Fibroblast of skin of right quadriceps (primary cell): ENCODE measurements at places on chromosomes 7 and 10.

GRCh38 chr10:80471001-80471400, 16.9 kb downstream of the TSPAN14 start:
- no peak for DNase-seq

DNA sequence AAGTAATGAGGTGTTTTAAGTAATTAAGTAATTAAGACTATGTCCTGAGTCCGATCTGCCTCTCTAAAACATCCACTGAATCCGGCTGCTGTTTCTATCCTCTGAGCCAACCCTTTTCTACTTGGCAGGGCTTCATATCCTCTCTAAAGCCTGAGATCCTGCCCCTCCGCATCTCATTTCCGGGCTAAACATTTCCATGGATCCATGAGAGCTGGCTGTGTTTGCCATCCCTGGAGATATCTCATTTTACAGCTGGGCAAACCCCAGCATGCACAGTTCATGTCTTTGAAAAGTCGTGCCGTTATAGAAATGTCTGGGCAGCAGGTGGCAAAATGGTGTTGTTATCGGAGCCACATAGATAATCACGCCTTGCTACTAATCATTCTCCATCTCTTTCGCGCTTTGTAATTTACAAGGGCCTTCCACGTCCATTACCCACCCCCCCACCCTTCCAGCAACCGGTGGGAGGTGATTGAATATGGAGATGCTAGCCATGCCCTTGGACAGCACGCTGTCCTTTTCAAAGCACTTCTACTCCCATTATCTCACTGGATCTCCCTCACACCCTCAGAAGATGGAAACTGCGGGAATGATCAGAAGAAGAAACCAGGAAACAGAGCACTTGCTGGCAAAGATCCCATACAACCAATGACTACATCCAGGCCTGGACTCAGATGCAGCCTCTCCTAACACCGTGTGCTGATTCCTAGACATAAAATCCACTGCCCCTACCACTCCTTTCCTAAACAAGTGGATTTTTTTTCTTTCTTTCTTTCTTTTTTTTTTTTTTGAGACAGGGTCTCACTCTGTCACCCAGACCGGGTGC, 1189.2 kb downstream of the TYW1 start:
- DNase-seq: no peak

- DNase-seq: no peak
These were observed 85.1 kb upstream of the KMT2E start for GRCh38 chr7:104928721-104929400.

GRCh38 chr7:158779061-158780000, 50.0 kb downstream of the ESYT2 start:
- DNase-seq: no peak

GRCh38 chr10:128278362-128278761, 152.1 kb upstream of the MKI67 start:
- no peak for DNase-seq

- no peak for DNase-seq
These were observed 53.0 kb upstream of the GTF2I start for GRCh38 chr7:74604326-74605020.

- DNase-seq: peak; percentile 65
These were observed 44.0 kb downstream of the INPP5F start for GRCh38 chr10:119769886-119770285.

DNA sequence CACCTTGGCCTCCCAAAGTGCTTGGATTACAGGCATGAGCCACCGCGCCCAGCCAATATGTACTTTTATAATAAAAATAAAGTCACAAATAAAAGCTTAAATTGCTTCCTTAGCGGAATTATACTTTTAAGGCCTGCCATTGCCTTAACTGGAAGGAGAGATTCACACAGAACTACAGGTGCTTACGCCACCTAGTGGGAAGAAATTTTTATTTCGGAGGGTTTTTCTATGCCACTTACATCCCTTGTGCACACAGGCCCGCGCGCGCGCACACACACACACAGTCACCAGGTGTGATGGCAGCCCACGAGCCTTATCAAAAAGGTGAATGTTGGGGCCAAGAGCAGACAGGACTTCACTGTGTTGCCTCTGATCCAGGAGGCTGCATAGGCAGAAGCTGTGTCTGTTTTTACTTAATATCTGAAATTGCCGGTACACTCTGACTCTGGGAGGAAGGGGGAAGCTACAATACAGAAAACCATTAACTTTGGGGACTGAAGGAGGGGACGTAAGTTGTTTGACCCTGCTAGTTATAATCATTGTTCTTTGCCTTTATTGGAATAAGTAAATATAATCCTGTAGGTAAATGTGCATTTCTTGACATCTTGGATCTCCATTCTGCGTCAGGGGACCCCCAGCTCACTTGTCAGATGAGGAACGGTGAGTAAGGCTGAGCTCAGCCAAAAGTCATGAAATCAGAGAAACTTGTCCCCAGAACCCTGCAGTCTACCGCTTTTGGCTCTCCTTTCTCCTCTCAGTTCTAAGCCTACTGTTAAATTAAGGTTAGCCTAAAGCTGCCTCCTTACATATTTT, 87.1 kb downstream of the SLC16A9 start:
- DNase-seq: peak; percentile 62

- DNase-seq: peak; percentile 99
These were observed 263.6 kb upstream of the ZMIZ1 start for GRCh38 chr10:78805176-78805575.

DNA sequence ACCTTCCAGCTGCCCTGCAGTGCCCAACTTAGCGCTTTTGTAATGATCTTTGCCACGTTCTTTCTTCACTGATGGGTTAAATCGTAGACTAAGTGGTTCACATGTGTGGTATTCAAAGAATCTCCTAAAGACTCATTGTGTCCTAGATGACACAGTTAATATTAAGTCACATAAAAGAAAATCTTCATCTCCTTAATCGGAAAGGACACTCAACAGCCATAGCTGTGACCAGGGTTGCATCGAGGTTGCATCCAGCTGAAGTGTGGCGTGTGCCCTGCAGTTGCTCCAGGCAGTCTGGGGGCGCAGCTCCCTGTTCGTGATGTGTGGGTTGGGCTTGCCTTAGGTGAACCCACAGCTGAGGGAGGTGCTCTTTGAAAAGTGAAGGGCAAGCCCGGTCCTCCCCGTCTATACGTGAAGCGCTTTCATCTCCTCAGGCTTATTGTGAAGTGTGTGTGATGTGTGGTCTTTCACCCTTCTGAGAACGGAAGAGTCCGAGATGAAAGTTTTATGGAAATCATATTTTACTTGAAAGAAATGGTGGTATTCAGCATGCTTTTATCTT, 122.7 kb downstream of the TRRAP start:
- DNase-seq: peak; percentile 10

GRCh38 chr10:32937911-32938424, 20.1 kb downstream of the ITGB1 start:
- DNase-seq: peak; percentile 72

GRCh38 chr7:100781255-100781654, 46.1 kb downstream of the EPHB4 start:
- no peak for DNase-seq

DNA sequence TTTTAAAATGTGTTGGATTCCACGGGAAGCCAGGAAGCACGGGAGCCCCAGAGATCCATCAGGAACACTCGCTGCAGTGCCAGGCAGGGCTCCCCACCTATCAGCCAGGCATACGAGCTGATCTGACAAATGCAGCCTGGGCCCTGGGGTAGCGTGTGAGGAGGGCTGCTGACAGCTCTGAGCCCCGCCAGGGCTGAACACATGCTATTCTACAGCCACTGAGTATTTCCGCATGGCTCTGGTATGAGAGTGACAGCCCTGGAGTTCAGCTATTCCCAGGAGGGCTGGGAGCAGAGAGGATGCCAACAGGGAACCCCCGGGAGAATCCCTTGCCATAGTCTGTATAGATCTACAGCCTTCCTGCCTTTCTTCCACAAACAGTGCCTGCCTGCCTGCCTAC, 237.3 kb upstream of the ZMIZ1 start:
- peak; percentile 44 for DNase-seq

- no peak for DNase-seq
These were observed 257.6 kb downstream of the EXOC4 start for GRCh38 chr7:133510326-133511055.

DNA sequence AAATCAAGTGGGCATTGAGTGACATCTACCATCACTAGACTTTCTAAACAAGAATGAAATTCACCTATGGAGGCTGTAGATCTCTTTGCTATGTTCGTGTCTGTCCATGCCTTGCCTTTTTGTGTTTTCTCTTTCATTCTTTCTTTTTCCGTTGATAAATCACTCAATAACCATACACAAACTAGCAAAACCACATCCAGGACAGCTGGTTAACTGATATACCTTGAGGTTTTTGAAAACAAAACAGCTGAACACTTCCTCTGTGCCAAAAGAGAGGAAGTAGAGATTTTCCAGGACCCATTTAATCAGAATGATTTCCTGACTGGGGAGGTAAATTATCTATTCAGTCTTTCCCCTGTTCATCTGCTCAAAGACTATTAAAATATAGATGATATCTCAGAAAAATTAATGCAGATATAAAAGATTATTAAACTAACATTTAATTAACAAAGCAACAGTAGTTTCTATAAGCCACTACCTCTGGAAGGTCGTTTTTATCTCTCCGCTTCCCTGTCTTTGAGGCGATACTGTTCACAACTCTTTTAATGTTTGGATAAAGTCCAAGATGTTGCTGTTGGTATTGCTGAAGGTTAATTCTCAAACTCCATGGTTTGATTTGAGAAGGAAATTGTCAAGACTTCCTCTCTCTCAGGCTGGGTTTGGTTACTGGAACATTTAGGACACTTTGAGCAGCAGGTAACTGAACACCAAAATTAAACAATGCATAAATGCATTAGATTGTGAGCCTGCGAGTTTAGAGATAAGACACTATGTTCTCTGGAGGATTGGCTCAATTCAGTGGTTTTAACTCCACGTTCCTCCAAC, 24.4 kb upstream of the C10orf67 start:
- no peak for DNase-seq

DNA sequence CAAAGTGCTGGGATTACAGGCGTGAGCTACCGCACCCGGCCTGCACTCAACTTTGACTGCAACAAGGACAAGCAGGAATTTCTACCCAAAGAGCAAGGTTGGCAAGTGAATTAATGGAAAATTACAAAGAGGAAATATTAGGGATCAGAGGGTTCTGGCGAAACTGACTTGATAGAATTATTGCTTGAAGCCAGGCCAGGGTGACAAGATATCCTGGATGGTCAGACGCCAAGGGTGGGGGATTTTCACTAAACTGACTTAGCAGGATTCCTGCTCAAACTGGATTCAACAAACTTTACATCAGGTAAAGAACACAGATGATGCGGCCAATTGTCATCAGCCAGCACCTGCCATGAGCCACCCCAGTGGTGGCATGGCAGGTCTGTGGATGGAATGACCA, 603.6 kb upstream of the MGMT start:
- DNase-seq: no peak

GRCh38 chr10:105148456-105148855, 507.4 kb downstream of the SORCS3 start:
- DNase-seq: no peak

DNA sequence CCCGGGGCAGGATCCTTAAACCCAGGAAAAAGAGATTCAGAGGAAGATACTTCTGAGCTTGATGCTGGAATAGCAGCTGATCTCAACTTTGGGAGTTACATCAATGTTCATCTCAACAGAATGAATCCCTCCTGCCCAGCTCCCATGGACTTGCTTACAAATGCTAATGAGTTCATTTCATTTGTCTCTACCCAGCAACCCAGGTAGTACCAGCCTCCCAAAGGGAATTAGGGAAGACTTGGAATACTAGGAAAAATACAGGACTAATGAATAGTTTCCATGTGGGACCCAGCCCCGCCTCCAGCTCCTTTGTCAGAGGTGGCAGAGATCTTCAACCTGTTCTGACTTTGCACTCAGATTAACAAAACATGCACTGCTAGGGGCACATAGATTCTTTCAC, 22.1 kb upstream of the TCF7L2 start:
- DNase-seq: no peak

DNA sequence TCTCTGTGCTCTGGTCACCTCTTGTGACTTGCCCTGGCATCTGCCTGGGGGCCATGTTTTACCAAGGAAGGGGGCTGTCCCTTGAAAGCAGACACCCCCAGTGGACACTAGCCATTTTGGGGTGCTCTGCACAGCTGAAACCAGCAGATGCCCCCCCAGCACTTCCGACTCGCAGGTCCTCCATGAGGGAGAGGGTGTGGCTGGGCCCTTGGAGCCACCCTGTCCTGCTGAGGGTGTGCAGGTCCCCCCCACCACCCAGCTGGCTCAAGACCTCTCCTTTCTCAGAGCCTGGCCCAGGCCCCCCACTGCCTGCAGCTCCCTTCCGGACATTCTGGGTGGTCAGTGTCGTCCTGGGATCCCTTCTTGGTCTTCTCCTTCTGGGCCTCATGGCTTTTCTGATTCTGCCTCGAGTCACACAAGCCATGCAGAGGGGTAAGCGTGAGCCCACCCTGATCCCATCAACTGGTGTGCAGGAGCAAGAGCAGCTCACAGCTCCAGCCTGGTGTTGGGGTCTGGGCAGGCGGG, 12.3 kb downstream of the SCART1 start:
- DNase-seq: no peak

DNA sequence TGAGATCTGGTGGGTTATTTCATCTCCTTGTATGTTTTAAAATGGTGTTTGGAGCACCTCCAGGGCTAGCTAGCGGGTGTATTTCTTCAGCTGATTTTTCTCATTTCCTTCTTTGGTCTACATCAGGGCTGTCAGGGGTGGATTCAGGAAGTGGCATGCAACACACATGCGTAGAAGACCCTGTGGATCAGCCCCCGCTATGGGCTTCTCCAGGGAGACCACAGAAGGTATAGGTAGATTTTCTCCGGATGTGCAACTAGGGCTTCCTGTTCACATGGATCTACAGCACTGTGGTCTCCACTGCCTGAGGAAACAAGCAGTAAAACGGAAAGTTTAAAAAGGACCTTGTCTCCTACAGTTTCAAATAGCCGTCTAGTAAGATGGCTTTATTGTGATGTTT, 10.4 kb downstream of the NUB1 start:
- DNase-seq: no peak

- DNase-seq: no peak
These were observed 8.0 kb downstream of the FRMPD2 start for GRCh38 chr10:48266528-48266927.

GRCh38 chr7:8528311-8528710, 94.9 kb downstream of the NXPH1 start:
- no peak for DNase-seq

DNA sequence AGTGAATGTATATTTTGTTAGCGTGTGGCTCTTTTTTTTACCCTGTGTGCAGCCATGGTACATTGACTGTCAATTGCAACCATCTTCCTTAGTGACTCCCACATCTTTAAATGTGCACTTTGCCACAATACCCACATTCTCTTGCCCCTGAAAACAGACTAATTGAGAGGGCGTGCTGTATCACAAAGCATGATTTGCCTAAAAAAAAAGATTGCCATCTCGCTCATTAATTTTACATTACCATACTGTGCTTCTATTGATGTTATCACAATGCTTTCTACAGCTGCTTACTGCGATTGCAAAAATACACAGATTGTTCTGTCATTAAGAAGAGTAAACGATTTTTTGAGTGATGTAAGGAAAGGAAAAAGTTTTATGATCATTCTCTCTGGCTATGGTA, 613.1 kb upstream of the NRP1 start:
- DNase-seq: no peak

- DNase-seq: peak; percentile 82
These were observed 170.6 kb downstream of the FZD1 start for GRCh38 chr7:91434836-91435235.
